ENCODE measurements at places on chromosomes 1 and 21.

DNA sequence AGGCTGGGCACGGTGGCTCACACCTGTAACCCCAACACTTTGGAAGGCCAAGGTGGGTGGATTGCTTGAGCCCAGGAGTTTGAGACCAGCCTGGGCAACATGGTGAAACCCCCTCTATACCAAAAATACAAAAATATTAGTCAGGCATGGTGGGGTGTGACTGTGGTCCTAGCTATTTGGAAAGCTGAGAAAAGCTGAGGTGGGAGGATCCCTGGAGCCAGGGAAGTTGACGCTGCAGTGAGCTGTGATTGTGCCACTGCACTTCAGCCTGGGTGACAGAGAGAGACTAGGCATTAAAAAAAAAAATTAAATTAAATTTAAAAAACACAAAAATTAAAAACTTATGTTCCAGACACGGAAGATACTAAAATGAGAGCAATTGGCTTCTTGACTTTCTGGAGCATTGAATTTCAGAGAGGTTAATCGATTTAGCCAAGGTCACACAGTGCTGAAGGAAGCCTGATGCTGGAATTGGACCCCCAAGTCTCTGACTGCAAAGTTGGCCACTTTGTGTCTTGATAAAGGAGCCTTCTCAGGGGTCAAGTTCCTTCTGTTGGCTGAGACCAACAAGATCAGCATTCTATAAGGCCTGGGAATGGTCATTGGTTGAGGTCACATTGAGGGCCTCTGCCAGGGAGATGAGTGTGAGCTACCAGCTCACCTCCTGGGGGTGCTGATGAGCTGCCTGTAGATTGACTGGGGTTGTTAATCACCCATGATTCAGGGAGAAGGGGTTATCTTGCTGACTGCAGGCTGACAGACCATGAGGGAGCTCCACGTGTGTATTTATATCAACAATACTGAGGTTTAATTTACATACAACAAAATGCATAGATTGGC is 54.3 kb downstream of the RPS6KA1 start:
- DNase-seq: no peak

DNA sequence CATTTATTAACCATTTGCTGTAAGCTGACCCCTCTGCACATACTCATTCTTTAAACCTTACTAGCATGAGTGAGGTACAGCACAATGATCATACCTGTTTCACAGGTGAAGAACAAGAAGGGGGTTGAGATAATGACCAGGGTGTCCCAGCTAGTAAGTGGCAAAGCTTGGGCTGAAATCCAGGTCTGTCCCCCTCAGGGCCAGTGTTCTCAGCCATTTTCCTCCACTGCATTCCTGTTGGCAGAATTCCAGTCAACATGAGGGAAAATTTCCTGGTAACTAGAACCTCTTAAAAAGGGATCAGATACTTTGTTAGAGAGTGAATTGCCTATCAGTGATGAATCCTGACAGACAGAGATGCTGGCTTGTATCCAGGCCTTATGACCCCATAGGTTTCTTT is 48.1 kb downstream of the SPATA46 start:
- DNase-seq: no peak

DNA sequence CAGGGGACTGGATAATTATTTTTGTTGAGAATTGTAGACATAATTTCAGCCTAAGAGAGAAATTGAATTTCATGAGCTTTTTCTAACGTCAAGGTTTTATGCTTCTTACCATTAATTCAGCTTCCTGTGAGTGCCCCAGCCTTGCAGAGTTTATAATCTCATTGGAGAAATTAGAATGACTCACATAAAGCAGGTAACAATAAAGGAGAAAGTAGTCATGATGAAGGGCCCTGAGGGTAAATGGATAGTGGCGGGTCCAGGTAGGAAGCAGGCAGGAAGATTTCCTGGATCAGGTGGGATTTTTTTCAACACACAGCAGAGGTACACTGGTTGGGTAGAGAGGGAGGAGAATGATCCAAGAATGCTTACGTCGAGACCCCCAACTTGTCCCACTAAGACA is 311.4 kb downstream of the BARHL2 start:
- no peak for DNase-seq

- DNase-seq: no peak
Observed at GRCh38 chr1:5997316-5997715, 5.1 kb upstream of the NPHP4 start.

DNA sequence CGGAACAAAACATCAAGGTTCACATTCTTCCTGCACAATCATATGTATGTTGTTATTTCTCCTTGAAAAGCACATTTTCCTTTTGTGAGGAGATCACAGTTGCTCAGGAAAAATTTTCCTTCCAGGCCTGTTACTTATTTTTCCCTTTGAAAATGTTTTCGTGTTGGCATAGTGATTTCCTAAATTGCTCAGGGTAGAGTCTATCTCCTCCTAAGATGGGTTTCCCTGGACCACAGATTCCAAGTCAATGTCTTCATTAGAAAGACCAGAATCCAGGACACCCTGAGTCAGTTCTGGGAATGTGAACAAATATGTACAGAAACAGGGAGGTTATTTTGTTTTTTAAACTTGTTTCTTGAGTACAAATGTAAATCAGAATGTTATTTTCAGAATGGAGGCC is 94.3 kb upstream of the C1orf105 start:
- DNase-seq: no peak

DNA sequence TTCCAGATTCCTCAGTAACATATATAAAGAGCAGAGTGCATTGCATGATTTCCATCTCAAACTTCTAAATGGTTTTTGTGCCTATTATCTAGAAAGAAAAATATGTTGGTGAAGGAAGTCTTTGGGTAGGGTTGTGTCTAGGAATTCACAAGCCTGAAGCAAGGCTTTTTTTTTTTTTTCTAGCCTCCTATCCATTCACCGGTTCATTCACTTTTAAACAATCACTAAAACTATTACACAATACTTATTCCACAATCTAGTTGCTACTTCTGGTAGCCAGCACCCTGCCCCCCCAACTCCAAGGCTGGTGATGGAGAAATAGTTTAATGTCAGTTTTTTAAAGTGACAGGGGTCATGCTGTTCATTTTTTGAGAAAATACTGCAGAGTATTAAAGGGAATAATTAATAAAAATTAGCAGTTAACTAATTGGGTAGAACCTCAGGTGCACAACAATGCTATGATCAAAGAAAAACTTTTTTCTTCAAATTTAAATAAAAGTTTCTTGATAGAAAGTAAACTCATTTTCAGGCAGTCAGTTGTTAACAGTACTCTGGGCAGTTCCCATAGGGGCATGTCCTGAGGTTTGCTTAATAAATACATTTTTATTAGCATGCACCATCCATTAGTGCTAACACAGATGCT is 10.9 kb downstream of the IRF2BP2 start:
- DNase-seq: no peak

GRCh38 chr1:55375617-55376258 is 160.6 kb upstream of the USP24 start:
- DNase-seq: no peak

- no peak for DNase-seq
Observed at GRCh38 chr1:61370913-61371279, 288.5 kb downstream of the NFIA start.

DNA sequence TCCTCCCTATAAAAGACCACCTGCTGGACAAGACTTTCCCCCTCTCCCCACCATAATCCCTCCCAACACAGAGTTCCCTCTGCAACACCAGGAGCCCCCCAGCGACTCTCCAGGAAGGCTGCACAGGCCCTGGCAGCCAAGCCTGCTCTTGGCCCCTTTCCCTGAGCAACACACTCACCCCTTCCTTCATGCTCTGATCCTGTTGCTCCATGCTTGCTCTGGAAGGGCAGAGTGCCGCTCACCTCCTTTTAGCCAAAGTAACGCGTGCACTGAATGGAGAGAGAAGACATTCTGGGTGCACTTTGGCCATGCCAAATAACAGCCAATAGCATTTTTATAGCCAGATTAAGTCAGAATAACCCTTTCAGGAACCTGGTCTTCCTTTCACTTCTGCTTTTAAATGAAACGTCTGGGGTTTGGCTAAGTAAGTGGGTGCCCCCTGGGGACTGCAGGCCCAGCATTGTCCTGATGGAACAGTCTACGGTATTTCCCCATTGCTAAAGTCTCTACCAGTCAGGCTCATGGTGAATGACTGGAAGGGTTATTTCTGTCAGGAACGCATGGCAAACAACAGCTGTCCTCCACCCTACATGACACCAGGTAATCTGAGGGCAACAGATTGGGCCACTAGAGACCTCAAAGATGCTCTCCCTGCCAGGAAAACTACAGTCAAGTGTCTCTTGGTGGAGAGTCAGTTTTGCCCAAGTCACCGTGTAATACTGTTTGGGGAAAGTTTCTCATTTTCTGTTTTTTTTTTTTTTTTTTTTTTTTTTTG is at the start of gene SLC2A5:
Gene SLC2A5, minus strand, starts transcription at position 310 of the 775 bp plus-strand sequence. Its CDS starts 99 bp downstream, at position 211.
- DNase-seq: no peak

DNA sequence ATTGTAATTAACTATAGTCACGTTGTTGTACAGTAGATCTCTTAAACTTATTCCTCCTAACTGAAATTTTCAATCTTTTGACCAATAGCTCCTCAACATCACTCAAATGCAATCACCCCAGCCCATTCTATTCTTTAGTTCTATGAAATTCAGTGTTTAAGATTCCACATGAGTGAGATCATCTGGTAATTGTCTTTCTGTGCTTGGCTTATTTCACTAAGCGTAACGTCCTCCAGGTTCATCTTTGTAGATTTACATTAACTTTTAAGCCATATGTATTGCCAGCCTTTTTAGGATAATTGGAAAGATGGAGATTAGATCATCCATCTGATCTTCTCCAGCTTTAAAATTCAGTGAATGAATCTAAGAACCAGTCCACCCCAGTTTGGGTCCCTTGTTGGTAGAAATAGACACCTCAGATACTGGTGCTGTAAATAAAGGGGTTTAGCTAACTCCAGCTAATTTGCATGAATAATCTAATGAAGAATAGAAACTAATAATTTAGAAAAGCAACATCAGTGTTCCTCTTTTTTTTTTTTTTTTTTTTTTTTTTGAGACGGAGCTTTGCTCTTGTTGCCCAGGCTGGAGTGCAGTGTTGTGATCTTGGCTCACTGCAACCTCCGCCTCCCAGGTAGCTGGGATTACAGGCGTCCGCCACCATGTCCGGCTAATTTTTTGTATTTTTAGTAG is 7.0 kb downstream of the S100A10 start:
- no peak for DNase-seq

- DNase-seq: no peak
Observed at GRCh38 chr1:159791031-159791430, 10.3 kb downstream of the DUSP23 start.

GRCh38 chr1:44111861-44112260 is 6.8 kb upstream of the KLF17 start:
- no peak for DNase-seq

GRCh38 chr21:39658066-39658465 is 45.3 kb downstream of the B3GALT5 start:
- no peak for DNase-seq

DNA sequence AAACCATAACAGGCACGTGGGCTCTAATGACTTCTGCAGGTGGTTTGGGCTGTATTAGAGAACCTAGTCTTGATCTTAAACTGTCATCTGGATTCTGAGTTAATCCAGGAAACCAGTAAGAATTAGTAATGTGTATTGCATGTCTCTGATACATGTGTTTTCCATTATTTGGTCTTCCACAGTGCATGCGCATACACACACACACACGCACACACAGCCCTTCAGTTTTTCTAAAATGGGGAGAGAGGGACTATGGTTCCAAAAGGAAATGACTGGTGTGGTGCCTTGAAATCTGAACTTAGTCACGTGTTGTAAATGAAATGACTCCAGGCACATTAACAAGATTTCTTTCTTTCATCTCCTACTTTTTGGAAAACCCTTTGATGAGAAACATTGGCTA is 67.6 kb downstream of the OLFML2B start:
- no peak for DNase-seq

DNA sequence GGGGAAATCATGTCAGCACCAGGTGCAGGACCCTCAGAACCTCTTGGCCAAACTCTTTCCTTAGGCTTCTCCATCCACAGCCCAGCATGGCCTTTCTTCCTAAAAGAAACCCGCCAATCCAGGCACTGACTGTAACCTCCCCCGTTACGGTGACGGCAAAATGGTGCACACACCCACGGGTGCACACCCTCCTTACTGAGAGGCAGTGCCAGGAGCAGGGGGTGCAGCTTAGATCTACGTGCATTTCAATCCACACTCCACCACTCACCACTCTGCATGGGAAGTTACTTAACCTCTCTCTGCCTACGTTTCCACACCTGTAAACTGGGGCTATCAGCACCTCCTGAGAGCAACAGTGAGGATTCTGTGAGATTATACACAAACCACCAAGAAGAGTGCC is 31.0 kb downstream of the SUSD4 start:
- DNase-seq: no peak

DNA sequence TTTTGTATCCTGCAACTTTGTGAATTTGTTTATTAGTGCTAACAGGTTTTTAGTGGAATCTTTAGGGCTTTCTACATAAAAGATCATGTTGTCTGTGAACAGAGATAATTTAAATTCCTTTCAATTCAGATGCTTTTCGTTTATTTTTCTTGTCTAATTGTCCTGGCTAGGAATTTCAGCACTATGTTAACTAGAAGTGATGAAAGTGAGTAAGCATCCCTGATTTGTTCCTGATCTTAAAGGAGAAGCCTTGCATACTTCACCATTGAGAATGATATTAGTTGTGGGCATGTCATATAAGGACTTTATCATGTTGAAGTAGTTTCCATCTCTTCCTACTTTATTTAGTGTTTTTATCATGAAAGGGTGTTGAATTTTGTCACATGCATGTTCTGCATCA is 23.6 kb upstream of the TRIM67 start:
- DNase-seq: no peak

- DNase-seq: no peak
Observed at GRCh38 chr21:43289442-43289841, 120.6 kb downstream of the CRYAA start.

- DNase-seq: no peak
Observed at GRCh38 chr1:154574716-154575115, 7.1 kb downstream of the CHRNB2 start.

DNA sequence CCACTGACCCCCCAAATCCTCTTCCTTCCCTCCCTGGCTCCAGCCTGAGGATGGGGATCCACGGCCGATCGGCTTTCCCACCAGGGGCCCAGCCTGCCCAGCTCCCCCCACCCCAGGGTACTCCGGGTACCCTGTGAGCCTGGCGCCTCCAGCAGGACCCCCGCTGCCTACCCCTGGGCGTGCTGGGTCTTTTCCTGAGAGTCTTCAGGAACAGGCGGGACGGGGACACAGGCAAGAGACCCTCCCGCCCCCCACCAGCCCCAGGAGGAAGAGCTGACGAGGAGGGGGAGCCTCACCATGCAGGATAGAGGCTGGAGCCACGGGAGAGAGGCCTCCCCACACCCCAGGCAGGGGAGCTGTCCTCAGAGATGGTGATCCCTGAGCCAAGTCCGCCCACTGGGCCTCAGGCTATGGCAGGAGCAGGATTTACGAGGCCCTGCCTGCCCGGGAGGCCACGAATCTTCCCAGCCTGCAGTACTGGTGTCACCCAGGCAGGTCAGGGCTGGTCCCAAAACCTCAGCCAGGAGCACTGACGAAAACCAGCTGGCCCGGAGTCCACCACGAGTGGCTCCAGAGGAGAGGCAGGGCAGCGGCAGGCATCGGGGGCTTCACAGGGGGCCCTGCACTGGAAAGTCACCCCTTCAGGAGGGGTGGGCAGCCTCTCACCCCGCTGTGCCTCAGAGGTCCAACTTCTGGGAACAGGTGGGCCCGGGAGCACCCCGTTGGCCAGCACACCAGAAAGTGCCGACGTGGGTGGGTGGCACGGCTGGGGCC is 58.0 kb downstream of the MEGF6 start:
- DNase-seq: no peak

GRCh38 chr1:166875302-166875733 is 746 bp downstream of the TADA1 start:
- DNase-seq: no peak
